D341Med (cell line): ENCODE measurements at places on chromosomes 4 and X.

- no peak for DNase-seq
Observed at GRCh38 chr4:48134081-48134480, at the start of gene TXK. Gene TXK, minus strand, starts transcription at chr4:48134250. Its CDS starts 80 bp downstream, at chr4:48134170.

DNA sequence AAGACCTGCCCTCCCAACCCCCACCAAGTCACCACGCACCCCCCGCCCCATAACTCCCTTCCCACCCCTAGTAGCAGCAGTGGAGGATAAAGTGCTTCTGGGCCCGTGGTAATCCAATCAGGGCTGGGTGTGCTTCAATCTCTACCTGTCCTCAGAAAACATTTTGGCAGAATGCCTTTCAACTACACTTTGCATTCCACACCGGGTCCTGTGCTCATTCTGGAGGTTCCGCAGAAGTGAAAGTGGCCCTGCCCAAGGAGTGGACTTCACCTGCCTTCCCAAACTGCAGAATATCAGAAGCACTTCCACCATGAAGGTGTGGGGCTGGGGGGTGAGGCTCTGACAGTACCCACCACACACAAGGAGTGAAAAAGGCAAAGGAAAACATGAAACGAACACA is 322.3 kb downstream of the DHX15 start:
- DNase-seq: no peak

DNA sequence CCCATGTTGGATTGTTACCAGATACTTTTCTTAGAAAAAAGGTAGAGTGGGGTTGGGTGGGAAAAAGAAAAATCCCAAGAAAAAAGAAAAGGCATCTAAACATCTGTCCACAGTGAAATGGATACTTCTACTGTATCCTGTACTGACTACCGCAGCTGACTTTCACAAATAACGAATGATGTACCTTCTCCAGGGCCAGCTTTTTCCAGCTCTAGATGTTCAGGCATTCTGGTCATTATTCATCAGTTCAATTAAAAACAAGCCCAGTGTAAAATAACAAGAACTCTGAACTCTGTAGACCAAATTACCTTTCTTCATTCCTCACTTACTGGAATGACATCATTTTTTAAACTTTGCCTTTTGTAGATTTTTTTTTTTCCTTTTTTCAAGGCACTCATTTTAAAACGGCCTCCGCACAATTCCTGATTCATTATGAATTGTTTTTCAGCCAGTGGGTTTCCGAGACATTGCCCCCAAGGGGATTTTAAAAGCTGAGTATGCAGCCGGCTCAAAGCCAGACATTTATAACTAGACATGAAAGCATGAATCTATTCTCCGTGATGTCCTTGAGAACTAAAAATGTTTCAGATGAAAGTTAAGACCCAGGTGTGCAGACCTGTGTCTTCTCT is 113.5 kb downstream of the PRKX start:
- no peak for DNase-seq

- DNase-seq: no peak
Observed at GRCh38 chr4:30912098-30912714, 192.0 kb downstream of the PCDH7 start.

DNA sequence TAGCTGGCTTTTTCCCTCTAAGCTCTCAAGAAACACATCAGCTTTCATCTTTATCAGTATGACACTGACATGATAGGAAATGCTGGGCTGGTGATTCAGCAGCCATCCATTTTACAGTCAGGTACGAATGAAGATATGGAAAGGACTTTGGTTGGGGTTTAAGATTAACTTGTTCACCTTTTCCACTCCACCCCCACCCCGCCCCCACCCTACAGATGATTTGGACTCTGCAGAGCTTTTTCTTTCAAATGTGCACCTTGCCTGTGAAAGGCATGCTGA is 132.6 kb downstream of the AKAP4 start:
- DNase-seq: no peak

DNA sequence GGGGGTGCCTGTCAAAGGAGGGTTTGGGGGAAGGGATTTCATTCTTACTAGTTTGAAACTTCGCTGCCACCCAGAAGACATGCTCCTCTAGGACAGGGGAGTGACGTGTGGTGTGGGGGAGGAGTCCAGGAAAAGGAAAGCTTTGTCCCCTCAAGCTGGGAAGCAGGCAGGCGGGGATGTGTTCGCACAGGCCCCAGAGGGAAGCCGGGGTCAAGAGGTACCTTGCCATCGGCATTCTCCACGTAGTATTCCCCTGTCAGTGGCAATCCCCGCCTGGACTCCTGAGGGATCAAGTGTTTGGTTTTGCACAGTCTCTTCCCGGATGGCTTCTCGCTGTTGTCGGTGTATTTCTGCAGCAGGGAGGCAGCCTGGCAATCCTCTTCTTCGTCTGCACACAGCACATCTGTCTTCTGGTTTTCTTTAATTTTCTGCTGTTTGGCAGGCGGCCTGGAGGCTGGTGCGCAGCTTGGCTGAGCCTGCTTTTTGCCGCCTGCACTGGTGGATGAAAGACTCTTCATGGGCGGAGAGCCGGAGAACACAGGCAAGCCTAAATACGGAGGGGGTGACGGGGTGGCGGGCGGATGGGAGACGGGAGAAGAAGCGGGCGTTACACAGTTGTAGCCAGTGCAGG is 35.1 kb downstream of the BCOR start:
- no peak for DNase-seq

DNA sequence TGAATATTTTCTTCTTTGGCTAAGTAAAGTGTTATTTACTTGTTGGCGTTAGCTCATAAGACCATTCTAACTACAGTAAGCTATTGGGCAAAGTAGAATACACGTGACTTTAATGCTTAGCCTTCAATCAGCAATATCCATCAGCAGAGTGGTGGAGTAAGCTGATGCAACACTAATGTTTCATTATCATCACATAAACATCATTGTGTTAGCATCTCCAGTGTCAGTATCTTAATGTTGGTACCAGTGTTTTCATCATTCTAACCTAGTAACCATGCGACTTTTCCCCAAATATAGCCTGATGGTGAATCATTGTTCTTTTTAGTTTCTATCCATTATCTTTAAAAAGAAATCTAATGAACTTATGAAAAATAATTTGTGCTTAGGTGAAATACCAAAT is 48.5 kb downstream of the APOOL start:
- no peak for DNase-seq

DNA sequence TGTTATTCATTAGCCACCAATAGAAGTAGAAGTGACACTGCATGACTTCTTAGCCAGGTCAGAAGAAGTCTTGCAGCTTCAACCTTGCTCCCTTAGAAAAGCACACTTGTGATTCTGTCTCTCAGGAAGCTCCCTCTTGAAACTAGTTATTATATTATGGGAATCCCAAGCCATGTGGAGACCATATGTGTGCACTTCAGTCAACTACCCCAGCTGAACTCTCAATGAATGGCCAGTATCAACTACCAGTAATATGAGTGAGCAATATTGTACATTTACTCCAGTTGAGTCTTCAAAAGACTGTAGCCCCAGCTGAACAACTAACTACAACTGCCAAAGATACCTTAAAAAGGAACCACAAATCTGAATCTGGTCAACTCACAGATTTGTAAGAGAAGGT is 77.1 kb upstream of the GABRA3 start:
- no peak for DNase-seq

GRCh38 chr4:113858924-113859323 is 97.4 kb upstream of the CAMK2D start:
- no peak for DNase-seq

- no peak for DNase-seq
Observed at GRCh38 chr4:140188975-140189374, 35.0 kb upstream of the MAML3 start.

DNA sequence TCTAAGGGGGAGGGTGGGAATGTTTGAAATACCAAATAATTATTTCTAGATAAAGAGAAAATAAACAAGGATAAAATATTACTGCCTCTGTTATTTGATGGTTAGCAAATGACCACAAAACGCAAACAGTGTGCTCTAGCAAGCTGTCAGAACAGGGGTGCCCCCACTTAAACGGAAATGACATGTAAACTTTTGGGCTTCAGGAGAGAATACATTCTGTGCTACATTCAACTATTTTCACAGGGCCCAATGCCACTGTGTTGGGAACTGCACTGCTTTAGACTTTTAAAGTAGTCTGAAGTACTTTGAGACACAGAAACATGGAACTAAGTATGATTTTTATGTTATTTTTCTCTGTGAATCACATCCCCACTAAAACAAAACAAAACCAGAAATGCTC is 14.1 kb downstream of the CD40LG start:
- DNase-seq: no peak

- no peak for DNase-seq
Observed at GRCh38 chr4:152486429-152487389, 49.2 kb downstream of the FBXW7 start.

DNA sequence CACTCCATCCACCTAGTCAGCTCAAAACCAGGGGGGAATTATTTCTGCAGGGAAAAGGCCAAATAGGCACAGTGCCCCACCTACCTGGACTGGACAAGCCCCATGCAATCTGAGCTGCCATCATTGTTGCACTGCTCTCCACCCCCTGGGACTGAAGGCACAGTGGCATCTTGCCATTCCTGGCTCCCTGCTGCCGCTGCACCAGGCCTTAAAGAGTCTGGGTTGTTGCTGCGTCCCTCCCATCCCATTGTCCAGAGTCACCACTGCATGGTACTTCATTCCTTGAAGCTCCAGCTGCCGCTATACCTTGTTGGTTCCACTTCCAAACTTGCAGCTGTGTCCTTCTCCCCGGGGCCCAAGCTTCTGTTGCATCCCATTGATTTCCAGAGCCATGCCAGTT is 629.7 kb downstream of the STIM2 start:
- no peak for DNase-seq
